Stimulated activated CD4-positive, alpha-beta T cell treated with anti-CD3 and anti-CD28 coated beads, Interleukin-1b, Interleukin-23, amount 100 ng/mL, for 1 hour (primary cell): ENCODE measurements at places on chromosomes 1 and 21.

DNA sequence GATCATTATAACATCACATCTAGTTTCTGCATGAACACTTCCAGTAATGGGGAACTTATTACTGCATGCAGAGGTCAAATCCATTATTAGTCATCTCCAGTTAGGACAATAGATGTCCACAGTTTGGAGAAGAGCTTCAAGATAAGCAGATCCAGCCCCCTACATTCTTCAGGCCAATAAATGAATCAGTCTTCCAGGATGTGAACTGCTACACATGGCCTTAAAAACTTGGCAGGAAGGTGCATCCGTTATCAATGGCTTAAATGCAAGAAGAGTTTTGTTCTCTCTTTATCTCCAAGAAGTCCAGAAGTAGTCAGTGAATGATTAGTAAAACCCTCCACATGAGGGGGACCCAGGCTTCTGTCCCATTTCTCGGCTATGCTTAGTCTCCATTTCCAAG is 70.8 kb downstream of the DMRTA2 start:
- no peak for DNase-seq

- DNase-seq = no peak
These were observed 30.3 kb downstream of the UBR4 start for GRCh38 chr1:19179597-19180264.

- no peak for DNase-seq
These were observed 8.4 kb downstream of the ENO1 start for GRCh38 chr1:8870103-8870502.

DNA sequence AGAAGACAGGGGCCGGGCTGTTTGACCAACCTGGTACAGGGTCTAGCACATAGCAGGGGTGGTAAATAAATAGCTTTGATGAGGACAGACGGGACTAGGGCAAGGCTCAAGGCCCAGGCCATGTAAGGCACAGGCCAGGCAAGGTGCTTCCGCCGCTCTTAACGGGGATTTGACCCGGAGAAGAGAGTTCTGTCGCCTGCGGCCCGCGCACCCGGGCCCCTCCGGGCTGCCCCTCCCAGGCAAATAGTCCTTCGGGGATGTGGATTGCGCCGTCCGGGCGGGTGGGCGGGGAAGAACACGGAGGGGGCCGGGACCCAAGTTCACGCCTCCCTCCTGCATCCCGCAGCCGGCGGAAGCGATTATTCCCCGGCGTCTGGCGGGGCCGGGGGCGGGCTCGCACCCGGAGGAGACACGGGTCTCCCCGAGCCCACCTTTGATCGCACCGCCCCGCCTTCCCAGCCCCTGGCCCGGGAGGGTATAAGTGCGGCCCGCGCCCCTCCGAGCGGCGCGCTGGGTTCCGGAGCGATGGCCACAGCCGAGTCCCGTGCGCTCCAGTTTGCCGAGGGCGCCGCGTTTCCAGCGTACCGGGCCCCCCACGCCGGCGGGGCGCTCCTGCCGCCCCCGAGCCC is at the start of gene MIXL1:
Gene MIXL1 (plus strand): TSS at position 508 of the 629 bp plus-strand sequence. CDS start 18 bp downstream, at position 526.
- no peak for DNase-seq

DNA sequence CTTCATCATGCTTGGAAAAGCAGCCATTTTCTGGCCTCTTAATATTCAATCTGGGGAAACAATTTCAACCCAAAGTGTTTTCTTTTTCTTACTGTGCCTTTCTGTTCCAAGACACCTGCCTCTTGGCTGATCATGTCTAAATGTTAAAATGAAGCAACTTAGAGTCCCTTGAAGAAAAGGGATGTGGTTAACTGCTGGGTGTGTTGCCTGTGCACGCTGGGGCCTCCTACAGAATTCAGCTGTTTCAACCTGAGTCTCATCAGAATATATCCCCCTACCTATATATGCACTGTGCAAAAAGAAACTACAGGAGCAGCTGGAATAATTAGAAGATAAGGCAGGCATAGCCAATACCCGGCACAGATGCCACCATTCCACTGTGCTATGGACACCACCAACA is 222.0 kb downstream of the OMA1 start:
- DNase-seq = no peak

- DNase-seq = no peak
These were observed 18.0 kb downstream of the OMA1 start for GRCh38 chr1:58528518-58528917.

DNA sequence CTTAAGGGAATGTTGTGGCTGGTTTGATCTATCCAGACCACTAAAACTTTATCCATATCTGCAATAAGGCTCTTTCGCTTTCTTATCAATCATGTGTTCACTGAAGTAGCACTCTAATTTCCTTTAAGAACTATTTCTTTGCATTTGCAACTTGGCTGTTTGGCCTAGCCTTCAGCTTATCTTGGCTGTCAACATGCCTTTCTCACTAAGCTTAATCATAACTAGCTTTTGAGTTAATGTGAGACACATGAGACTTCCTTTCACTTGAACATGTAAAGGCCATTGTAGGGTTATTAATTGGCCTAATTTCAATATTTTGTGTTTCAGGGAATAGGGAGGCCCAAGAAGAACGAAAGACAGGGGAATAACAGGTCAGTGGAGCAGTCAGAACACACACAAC is 124.7 kb downstream of the TNFSF18 start:
- no peak for DNase-seq

GRCh38 chr1:248393050-248393449 is 9.8 kb upstream of the OR2T1 start:
- no peak for DNase-seq

DNA sequence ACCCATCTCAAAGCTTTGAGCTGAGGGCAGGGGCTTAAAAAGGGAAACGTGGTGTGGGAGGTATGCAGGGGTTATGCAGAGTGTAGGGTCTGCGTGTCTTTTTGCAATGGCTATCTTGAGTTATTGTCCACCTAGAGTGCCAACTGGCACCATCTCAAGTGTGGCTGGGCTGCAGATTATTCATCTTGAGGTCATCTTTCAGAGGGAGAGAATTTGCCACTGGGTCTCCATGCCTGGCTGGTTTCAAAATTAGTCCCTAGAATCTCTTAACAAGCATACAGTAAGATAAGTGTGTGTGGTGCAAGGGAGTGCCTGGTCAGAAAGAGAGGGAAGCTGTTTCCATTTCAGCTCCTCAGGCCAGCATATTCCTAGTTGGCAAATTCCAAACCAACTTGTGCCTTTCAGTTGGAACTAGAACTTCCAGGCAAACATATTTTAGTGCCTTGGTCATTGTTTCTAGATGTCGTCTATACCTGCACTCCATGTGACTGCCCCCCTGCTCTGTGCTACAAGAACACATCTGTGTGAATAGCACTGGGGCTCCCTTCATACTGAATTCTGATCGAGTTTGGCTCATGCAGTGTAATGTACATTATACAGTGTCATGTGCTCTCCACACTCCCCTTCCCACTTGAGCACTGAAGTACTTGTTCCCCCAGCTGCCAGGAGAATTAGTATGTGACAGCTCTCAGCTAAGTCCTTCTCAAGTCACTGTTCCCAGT is 5.0 kb upstream of the OR2T8 start:
- no peak for DNase-seq

GRCh38 chr1:205012391-205013140 is 30.4 kb upstream of the CNTN2 start:
- DNase-seq = no peak

GRCh38 chr21:46061950-46062349 is 36.0 kb upstream of the COL6A2 start:
- DNase-seq = no peak

GRCh38 chr1:59979666-59980065 is 53.1 kb upstream of the CYP2J2 start:
- DNase-seq = no peak

DNA sequence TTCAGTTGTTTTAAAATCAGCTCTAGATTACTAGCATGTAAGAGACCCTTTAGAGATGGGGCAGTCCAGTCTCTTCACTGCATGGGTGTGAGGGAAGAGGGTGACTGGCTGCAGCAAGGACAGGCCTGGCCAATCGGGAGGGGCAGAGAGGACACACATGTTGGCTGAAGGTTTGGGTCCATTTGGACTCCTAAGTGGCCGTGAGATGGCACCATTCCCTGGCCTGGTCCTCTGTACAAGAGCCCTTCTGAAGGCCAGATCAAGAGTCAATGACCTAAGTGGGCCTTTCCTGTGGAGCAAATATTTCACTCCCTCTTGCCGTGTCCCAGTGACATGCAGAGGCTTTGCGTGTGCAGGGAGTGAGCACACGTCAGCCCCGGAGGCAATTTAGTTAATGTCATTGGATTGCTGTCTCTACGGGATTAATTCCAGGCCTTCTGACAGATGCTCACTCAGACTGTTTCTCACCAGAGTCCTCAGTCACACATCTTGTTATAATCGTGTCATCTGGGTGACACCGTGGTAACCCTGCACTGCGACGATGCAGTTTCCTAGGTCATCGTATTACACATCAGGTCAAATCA is 613.0 kb downstream of the NPHP4 start:
- no peak for DNase-seq

- no peak for DNase-seq
These were observed 106.2 kb upstream of the CYYR1 start for GRCh38 chr21:26679284-26679683.

GRCh38 chr1:174874331-174875053 is 125.3 kb upstream of the CACYBP start:
- DNase-seq = no peak

- DNase-seq = no peak
These were observed 17.0 kb upstream of the KCNA10 start for GRCh38 chr1:110535985-110536384.

GRCh38 chr21:32543975-32544374 is 41.3 kb downstream of the TCP10L start:
- DNase-seq = no peak

DNA sequence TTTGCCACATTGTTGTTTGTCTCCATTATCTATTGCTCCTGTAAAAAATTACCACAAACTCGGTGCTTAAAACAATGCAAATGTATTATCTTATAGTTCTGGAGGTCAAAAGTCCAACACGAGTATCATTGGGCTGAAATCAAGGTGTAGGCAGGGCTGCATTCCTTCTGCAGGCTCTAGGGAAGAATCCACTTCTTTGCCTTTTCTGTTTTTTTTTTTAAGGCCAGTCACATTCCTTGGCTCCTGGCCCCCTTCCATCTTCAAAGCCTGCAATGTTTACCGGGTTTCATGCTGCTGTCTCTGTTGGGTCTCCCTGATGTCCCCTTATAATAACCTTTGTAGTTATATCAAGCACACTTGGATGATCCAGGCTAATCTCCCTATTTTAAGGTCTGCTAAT is 212.7 kb downstream of the PTBP2 start:
- DNase-seq = no peak

DNA sequence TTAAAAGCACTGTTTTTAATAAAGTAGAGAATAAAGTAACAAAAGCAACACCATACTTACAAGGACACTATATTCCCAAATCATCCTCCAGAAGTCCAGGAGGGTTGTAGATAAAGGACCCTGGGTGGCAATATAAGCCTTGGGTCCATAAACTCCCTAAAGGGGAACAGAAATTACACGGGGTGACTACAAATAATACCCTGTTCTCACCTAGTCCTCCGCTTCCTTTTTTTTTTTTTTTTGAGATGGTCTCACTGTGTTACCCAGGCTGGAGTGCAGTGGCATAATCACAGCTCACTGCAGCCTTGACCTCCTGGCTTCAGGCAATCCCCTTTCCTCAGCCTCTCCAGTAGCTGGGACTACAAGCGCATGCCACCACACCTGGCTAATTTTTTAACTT is 13.1 kb downstream of the PTPN22 start:
- DNase-seq = no peak

DNA sequence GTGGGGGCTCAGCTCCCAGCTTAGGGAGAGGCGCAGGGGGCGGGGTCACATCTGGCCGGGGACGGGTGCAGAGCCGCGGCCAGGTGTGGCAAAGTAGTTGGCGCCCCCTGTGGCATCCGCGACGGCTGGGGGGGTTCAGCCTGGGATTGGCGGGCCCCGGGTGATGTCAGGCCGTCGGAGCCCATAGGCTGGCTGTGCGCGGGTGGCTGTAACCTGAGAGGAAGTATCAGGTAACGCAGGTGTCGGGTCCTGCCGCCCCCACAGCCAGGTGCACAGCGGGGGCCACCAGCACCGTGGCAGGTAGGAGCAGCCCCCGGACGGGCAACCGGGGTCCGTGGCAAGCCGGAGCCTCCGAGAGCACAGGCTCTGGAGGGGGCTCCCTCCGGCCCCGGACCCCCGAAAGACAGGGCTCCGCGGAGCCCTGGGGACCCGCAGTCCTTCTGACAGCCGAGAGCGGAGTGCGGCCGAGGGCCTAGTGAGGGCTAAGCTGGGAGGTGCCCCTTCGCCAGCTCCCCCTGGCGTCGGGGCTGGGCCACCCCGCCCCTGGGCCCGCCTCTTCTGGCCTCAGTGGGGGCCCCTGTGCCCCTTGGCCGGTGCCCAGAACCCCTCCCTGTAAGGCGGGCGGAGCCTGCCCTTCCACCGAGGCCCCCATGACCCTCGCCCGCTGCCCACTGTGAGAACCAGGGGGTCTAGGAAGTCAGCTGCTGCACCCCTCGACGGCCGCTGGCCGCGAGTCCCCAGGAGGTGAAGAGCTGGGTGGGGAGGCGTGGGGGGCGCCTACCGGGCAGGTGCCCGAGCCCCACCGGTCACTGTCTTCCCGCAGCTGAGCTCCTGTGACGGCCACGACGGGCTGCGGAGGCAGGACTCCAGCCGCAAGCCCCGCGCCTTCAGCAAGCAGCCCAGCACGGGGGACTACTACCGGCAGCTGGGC is 17.9 kb downstream of the TNFRSF25 start:
- DNase-seq = no peak

GRCh38 chr1:9573723-9574122 is 15.0 kb upstream of the TMEM201 start:
- DNase-seq = no peak

GRCh38 chr1:48725341-48726046 is 51.2 kb downstream of the BEND5 start:
- no peak for DNase-seq

DNA sequence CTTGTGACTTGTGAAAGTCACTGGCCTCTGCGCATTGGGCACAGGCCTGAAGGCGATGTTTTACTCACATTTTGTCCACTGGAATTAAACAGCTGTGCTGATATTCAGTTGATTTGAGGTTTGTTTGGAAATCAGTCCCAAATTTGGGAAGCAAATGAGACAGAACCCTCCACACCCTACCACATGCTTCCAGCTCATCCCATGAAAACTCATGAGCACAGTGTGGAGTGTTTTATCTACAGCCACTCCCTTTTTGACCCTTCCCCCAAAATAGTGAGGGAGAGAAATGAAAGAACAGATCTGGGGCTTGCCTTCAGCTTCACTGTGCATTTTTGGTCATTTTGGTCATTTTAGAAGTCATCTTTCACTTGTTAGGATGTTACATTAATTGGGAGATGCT is 101.3 kb downstream of the CAMTA1 start:
- no peak for DNase-seq

DNA sequence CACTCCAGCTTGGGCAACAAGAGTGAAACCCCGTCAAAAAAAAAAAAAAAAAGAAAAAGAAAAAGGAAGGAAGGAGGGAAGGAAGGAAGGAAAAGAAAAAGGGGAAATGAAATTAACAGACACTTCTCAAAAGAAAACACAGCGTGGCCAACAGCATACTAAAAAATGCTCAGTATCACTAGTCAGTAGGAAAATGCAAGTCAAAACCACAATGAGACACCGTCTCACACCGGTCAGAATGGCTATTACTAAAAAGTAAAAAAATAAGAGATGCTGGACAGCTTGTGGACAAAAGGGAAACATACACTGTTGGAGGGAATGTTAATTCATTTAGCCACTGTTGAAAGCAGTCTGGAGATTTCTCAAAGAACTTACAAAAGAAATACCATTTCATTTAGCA is 369.5 kb upstream of the BRINP3 start:
- no peak for DNase-seq

GRCh38 chr21:35044770-35045541 is 4.1 kb downstream of the RUNX1 start:
- DNase-seq = no peak

GRCh38 chr1:4000811-4001251 is 100.8 kb upstream of the C1orf174 start:
- no peak for DNase-seq

- DNase-seq = no peak
These were observed 2.7 kb downstream of the PDE9A start for GRCh38 chr21:42655796-42656770.
